Stimulated activated CD4-positive, alpha-beta T cell treated with anti-CD3 and anti-CD28 coated beads, Interleukin-15, amount 100 ng/mL, for 1 hour (primary cell): ENCODE measurements at places on chromosomes 11 and 22.
A peak's percentile ranks its signal among the peaks of the same experiment; 100 is the strongest.

DNA sequence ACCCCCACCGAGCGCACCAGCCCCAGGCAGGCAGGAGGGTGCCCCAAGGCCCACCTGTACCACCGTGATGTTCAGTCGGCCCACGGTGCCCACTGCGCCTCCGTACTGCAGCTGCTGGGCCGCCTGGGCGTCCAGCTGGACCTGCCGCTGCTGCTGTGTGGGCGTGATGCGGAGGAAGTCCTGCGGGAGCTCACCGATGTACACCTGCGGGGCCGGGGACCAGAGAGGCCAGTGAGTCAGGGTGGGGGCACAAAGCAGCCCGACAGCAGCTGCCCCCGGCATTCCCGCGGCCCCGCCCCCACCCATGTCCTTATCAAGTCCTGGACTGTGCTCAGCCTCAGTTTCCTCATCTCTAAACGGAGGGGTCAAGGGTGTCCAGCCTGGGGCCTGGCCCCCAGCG lies 13.8 kb downstream of the TOLLIP start:
- DNase-seq, result no peak

DNA sequence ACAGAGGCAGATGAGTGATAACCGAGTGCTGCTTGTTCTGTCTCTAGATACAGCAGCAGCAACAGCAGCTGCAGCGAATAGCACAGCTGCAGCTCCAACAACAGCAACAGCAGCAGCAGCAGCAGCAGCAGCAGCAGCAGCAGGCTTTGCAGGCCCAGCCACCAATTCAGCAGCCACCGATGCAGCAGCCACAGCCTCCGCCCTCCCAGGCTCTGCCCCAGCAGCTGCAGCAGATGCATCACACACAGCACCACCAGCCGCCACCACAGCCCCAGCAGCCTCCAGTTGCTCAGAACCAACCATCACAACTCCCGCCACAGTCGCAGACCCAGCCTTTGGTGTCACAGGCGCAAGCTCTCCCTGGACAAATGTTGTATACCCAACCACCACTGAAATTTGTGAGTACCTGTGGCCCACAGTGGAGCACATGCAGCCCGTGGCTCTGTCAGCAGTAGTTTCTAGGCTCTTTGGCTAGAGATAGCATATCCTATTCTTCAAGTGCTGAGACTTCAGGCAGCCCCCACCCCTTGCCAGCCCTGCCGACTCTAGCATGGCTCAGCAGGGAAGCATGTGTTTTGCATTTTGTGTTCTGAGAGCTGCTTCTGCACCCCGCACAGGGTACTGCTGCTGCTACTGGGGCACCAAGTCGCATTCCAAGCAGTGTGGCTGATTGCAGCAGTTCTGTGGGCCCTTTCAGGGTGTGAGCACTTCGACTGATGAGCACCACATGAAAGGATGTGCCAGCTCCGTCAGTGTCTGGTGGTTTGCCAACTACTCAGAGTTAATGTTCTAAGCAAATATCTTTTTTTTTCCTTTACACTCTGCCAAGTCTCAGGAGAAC lies 59.2 kb downstream of the MED15 start:
- DNase-seq, result peak; percentile 53

GRCh38 chr11:23359297-23359696 lies 499.0 kb upstream of the CCDC179 start:
- DNase-seq, result no peak

DNA sequence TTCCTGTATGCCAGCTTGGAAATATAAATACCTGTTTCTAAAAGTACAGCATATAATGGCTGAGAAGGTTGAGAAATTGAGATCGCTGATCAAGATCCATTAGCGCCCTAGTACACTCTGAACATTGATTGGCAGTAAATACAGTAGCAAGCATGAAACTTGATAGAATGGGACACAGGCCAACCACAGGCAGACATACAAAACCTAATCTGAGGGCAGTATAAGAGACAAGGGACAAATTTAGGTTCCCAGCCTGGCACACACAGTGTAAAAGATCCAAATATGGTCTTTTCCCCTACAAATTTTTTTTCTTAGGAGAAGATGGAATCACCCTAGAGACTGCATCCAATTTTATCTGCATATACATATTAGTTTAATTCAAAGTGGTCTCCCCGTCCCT lies 126.5 kb upstream of the ARHGAP42 start:
- no peak for DNase-seq

DNA sequence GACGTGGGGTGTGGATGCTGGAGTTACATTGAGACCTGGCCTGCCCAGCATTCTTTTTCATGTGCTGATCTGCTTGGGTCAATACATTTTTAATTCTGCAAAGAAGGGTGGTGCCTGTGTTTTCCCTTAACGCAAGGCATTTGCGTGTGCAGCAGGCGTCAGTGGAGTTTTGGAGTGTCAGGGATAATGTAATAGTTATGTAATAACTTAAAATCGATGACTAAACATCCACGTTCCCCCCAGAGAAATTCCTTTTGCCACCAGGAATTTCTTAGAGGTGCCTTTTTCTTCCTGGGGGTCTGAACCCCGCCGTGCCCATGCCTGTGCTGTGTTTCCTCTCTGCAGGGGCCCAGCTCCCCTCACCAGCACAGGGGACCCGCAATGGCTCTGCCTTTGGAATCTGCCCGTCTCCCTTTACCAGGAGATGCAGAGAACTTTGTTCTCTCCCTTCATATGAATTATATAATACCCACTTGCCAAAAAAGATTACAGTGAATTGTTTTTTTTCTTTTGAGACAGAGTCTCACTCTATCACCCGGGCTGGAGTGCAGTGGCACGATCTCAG lies 62.6 kb downstream of the TBC1D22A start:
- DNase-seq, result no peak

DNA sequence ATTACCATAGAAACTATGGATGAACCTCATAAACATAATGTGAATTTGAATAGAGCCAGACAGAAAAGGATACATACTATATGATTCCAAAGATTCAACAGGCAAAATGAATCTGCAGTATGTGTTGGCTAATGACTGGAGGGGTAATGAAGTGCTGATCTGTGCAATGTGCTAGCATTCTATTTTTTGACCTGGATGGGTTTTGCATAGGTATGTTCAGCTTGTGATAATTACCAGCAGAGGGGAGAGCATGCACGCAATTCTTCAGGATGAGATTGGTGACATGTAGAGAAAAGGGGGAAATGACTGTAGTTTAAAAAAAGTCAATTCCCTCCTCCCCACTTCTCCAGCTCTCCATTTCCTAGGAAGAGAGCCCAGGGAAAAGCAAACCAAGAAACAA lies 618 bp upstream of the CCDC81 start:
- DNase-seq, result no peak

- DNase-seq, result no peak
These were observed 50.7 kb upstream of the ANO1 start for GRCh38 chr11:70027451-70027850.

- no peak for DNase-seq
These were observed 9.4 kb downstream of the SIGIRR start for GRCh38 chr11:405323-405953.

DNA sequence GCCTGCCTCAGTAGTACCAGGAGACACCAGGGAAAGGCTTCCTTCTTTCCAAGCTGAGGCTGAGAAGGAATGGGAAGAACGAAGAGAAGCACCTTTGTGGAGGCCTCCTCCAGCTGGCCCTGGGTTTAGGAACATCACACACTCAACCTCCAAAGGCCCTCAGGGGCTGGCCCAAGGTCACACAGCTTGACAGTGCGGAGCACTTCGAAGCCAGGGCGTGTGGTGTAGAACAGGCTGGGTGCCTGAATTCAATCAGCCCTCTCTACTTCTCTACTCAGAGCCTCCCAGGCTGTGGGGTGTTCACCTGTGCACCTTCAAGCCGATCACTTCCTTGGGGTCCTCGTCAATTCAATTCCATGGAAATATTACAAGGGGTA lies 727 bp upstream of the CSDC2 start:
- DNase-seq, result no peak

DNA sequence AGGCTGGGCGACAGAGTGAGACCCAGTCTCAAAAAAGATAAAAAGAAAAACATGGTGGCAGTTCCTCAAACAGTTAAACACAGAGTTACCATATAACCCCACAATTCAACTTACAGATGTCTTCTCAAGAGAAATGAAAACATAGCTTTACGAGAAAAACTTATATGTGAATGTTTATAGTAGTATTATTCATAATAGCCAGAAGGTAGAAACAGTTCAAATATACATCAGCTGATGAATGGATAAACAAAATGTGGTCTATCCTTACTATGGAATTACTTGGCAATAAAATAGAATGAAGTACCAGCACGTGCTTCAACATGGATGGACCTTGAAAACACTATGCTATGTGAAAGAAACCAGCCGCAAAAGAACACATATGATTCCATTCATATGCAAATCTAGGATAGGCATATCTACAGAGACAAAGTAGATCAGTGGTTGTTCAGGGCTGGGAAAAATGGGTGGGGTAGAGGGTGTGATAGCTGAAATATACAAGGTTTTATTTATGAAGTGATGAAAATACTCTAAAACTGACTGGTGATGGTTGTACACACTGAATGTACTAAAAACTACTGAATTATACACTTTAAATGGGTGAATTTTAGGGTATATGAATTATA lies 12.4 kb downstream of the NF2 start:
- no peak for DNase-seq

DNA sequence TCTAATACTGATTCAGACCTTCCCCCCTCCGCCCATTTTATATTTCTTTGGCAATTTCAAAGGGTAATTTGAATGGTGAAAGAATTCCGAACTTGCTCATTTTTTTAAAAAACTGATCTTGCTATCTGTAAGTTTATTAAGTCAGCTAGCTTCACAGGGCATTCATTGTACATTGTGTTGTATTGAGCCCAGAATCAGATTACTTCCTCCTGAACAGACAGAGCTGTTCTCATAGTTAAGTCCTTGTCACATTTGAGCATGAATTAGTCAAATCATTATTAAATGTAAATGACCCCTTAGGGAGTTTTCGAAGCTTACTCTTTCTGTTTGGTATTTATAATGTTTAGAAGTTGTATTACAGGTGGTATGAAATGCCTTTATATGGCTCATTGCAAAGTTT lies 34.4 kb downstream of the CYP2R1 start:
- no peak for DNase-seq

DNA sequence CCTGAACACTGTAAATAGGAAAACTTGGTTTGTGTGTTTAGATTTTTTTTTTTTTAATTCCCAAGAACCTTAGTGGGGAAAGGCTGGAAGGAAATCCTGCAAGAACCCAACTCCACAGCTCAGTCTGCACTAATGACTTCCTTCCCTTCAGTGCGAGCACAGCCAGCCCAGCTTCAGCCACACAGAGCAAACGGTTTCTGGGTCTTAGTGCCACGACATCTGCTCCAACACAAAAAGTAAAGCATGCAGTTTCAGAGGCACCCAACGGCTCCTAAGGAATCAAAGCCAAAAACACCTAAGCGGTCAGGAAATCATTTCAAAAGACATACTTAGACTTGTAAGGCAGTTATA lies 236.1 kb downstream of the TTC28 start:
- no peak for DNase-seq

GRCh38 chr11:43952020-43952400 lies 9.6 kb downstream of the C11orf96 start:
- no peak for DNase-seq

DNA sequence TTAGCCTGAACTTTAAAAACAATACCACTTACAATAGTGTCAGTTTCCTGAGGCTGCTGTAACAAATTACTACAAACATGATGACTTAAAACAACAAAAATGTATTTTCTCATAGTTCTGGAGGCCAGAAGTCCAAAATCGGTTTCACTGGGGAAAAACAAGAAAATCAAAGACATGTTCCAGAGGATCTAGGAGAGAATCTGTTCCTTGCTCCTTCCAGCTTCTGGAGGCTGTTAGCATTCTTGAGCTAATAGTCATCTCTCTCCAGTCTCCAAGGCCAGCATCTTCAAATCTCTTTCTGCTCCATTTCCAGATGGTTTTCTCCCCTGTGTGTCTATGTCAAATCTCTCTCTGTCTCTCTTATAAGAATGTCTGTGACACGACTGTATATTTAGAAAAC lies 67.6 kb upstream of the TEAD1 start:
- no peak for DNase-seq
